Transverse colon (tissue), 4 donors: ENCODE measurements at places on chromosomes 7 and 10.
A peak's percentile ranks its signal among the peaks of the same experiment; 100 is the strongest.

DNA sequence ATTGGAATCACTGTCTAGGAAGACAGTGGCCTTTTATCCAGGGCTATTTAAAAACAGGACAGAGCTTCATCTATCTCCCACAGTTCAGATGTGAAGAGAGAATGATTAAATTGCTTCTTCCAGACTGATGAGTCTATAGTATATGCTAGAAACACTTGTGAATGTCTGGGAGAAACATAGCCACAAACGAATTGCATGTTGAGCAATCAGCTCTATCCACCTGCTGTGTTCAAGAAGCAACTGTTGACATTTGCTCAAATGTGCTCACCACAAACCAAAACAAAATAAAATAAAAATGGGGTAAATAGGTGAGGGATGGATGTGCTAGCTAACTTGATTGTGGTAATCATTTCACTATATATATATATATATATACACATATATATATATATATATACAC is 195.1 kb downstream of the HECW1 start:
- H3K4me3 ChIP-seq = no peak overlapping the region
- no peak for DNase-seq
- H3K36me3 ChIP-seq = no peaks in the 10 kb centered on the region
- H3K4me1 ChIP-seq = no peaks in the 10 kb centered on the region
- no peak overlapping the region for H3K27ac ChIP-seq

DNA sequence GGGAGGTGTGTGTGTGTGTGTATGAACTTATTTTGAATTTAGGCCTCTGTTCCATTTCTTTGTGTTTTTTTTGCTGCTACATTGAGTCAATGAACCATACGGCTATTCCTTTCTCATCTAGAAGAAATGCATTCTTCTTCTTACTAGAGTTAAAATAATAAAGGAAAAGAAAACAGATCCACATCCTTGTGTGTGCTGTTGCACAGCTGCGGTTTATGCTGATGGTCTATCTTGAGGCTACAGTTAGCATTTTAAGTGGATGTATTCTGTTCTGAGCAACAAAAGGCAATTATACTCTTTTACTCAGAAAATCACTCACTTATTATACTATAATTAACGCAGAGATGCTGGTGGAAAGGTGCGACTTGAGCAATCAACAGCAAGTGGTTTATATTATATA is 615.0 kb upstream of the MBL2 start:
- no peaks in the 10 kb centered on the region for H3K4me1 ChIP-seq
- no peaks in the 10 kb centered on the region for H3K36me3 ChIP-seq
- no peak for DNase-seq
- H3K27ac ChIP-seq = no peak overlapping the region

- DNase-seq = no peak
- H3K36me3 ChIP-seq = no peaks in the 10 kb centered on the region
- H3K4me3 ChIP-seq = no peak overlapping the region
- no peaks in the 10 kb centered on the region for H3K4me1 ChIP-seq
- no peak overlapping the region for H3K27ac ChIP-seq
- no peaks in the 10 kb centered on the region for H3K27me3 ChIP-seq
Observed at GRCh38 chr10:78251016-78251385, 217.3 kb downstream of the RPS24 start.

DNA sequence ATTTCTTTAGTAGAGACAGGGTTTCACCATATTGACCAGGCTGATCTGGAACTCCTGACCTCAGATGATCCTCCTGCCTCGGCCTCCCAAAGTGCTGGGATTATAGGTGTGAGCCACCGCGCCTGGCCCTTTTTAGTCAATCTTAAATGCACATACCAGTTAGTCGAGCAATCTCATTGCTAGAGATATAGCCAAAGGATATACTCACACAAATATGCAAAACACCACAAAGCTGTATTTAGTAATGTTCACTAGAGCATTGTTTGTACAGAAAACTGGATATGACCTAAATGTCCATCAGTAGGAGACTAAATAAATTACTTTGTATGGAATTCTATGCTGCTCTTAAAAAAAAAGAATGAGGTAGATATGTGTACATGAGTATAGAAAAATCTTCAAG is 24.5 kb upstream of the IL6 start:
- no peak overlapping the region for H3K27ac ChIP-seq
- no peaks in the 10 kb centered on the region for H3K36me3 ChIP-seq
- no peak for DNase-seq
- no peaks in the 10 kb centered on the region for H3K4me1 ChIP-seq

DNA sequence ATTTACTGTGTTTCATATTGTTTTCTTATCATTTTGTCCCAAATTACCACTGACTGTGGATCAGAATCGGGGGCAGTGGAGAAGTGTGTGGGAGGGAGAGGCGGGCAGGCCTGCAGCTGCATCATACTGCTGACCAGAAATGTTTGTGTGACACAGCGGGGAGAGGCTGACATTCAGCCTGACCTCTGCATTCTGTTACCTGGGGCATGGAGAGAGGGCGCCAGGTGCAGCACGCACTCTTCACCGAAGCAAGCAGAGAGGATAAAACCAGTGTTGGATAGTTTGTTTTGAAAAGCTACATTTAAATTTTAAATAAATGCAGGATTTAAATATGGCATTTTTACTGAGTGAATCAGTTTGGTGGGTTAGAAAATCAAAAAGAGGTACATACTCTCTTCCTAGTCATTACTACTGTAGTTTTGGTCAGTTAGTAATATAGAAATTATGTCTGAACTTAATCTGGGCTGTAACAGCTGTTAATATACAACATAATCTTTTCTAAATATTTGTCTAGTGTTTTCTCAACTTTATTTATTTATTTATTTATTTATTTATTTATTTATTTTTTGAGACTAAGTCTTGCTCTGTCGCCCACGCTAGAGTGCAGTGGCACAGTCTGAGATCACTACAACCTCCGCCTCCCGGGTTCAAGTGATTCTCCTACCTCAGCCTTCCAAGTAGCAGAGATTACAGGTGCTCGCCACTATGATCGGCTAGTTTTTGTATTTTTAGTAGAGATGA is 8.8 kb upstream of the STMP1 start:
- H3K27me3 ChIP-seq = no peaks in the 10 kb centered on the region
- no peak overlapping the region for H3K4me3 ChIP-seq
- DNase-seq = no peak
- H3K27ac ChIP-seq = no peak overlapping the region

DNA sequence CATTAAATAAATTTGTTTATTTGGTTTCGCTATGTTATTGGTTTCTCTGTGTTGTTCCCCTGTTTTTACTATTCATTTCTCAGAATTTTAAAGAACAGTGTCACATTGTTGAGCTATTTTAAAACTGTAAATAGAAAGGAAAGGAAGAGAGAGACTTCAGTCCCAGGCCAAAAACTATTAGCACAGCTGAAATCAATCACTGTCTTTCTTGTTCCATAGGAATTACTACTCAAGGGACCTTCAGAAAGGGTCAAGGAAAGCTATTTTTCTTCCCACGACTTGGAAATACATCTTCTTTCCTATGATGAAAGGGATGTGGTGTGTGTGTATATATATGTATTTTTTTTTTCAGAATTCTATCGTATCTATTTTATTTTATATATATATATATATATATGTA is 29.0 kb upstream of the GNAT3 start:
- H3K27ac ChIP-seq = no peak overlapping the region
- H3K4me1 ChIP-seq = no peaks in the 10 kb centered on the region
- H3K4me3 ChIP-seq = no peak overlapping the region
- DNase-seq = no peak

DNA sequence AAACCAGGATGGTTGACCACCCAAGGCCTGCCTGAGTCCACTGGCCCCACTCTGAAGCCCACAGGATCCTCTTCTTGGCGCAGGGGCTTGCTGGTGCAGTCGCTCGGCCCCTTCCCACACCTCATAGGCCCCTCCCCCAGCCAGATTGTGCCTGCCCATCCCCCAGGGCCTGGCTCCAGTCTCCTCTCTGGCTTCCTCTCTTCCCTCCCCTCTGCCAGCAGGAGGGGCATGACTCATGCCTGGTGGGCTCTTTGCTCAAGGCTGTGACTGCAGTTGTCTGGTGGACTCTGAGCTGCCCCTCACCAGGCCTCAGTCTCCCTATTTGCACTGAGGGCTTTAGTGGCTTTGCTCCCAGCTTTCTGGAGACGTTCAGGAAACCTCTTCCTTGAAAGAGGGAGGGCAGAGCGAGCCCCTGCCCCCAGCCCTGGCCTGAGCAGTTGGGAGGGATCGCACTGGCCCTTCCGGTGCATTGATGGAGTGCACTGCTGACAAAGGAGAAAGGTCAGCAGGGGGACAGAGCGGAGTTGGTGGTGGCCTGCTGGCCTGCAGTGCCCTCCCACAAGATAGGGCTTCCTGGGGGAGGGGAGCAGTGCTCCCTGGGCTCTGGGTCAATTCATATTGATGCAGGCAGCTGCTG is 60.7 kb downstream of the ZMIZ1 start:
- no peaks in the 10 kb centered on the region for H3K36me3 ChIP-seq
- no peak for DNase-seq
- H3K27ac ChIP-seq = peak overlapping the region; percentile 52
- H3K4me3 ChIP-seq = no peak overlapping the region

- H3K4me3 ChIP-seq = no peak overlapping the region
- H3K4me1 ChIP-seq = peaks cover 43% of the 10 kb centered on the region
- H3K27me3 ChIP-seq = no peaks in the 10 kb centered on the region
- DNase-seq = peak; percentile 72
- H3K27ac ChIP-seq = peak overlapping the region; percentile 66
Observed at GRCh38 chr10:119305860-119306513, 98.6 kb downstream of the GRK5 start.

DNA sequence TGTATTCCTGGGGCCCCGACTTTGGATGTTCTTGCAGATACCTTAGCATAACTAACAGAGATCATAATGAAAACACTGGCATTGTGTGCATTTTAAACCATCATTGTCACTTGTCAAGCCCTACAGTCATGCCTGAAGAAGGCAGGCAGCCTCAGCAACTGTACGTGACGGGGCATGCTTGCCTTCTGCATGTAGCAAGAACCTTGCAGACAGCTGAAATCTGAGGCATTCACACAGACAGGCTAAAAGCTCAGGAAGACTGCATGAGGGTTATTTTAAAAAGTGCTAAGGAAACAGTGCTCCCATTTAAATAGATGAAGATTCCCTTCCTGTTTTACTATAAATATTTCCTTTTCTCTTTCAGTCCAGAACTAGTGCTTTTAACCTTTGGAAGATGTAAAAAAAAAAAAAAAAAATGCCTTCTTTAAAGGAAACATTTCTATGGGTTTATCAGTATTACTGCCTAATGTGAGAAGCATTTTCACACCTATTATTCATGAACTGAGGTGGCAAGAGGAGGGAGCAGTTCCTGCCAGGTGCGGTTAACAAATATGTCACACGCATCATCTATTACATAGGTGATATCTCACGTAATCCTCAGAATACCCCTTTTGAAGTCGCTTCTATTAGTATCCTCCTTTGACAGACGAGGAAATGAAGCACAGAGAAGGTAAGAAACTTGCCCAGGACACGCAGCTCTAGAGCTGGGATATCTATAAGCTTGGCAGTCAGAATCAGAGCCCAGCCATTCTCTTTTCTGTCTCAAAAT is 88.1 kb downstream of the PRKCQ start:
- H3K27ac ChIP-seq = no peak overlapping the region
- no peak for DNase-seq
- no peak overlapping the region for H3K4me3 ChIP-seq
- no peaks in the 10 kb centered on the region for H3K4me1 ChIP-seq
- H3K27me3 ChIP-seq = no peaks in the 10 kb centered on the region
- no peaks in the 10 kb centered on the region for H3K36me3 ChIP-seq

DNA sequence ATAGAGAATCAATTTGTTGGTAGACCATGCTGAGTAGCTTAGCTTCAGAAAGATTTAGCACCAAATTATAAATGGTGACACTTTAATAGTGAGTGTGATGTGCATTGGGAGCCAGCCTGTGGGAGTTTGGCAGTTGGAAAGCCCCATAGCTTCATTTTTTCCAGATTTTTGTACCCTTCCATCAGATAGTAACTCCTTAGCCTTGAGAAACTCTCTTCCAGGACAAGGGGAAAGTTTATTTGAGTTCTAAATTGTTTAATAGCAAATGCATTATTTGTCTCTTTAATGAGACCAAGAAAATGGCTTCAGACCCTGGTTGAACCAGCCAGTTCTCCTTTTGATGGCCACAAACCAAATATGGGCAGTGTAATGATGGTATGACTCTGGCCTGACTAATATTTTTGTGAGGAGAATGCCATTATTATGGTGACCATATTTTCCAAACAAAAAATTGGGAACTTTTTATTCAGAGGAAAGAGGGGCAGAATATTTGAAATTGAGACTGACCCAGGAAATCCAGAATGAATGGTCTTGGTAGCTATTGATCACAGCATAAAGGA is 49.8 kb downstream of the PLCE1 start:
- peaks cover 15% of the 10 kb centered on the region for H3K4me1 ChIP-seq
- H3K36me3 ChIP-seq = no peaks in the 10 kb centered on the region
- peak overlapping the region; percentile 76 for H3K27ac ChIP-seq
- no peak overlapping the region for H3K4me3 ChIP-seq

DNA sequence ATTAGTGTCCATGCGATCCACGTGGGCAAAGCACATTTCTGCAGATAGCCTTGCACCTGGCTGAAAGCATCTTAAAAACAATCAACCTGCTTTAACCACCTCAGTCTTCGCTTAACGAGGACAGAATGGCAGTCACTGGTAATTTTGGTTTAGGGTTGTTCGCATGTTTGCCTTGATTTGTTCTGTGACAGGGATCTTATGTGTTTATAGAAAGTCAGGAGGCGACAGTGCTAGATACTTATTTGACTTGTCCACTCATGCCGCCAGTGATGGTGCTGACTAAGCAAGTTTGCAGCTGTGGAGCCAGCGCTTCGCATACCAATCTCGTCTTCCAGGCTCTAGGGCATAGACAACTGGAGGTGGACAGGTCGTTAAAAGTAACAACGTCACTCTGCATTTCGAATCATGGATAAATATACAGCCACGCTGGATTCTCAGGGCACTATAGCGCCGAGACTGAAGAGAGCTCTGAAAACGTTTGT is 1.2 kb upstream of the TMEM243 start:
- H3K36me3 ChIP-seq = no peaks in the 10 kb centered on the region
- no peaks in the 10 kb centered on the region for H3K27me3 ChIP-seq
- H3K4me1 ChIP-seq = peaks cover 27% of the 10 kb centered on the region
- peak overlapping the region; percentile 90 for H3K4me3 ChIP-seq
- H3K27ac ChIP-seq = peak overlapping the region; percentile 77
- DNase-seq = peak; percentile 28

DNA sequence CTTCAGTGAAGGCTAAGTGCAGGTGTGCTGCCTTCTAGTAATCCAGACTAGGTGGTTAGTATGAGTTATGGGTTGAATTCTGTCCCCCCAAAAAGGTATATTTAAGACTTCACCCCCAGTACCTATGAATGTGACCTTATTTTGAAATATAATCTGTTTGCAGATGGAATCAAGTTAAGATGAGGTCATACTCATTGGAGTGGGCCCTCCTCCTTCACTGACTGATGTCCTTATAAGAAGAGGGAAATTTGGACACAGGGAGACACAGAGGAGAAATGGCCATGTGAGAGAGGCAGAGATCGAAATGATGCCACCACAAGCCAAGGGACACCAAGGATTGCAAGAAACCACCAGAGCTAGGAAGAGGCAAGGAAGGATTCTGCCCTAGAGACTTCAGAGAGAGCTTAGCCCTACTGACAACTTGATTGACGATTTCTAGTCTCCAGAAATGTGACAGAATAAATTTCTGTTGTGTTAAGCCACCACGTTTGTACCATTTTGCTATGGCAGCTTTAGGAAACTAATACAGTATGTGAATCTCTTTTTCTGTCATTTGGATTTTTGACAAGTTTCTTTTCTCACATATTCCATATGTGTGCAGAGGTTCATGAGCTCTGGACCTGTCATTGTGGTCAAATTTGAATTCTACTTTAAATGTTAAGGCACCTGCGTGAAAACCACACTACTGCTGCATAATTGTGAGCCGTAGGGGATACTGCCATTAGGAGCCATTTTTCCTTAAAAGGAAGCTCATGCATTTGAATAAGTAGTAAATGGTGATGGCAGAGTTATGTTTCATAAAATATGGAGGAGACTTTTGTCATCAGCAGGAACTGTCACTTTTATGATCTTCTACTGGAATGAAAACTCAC is 2.6 kb upstream of the RPA3 start:
- DNase-seq = no peak
- no peaks in the 10 kb centered on the region for H3K36me3 ChIP-seq
- H3K27me3 ChIP-seq = no peaks in the 10 kb centered on the region
- H3K4me1 ChIP-seq = no peaks in the 10 kb centered on the region
